ENCODE measurements at places on chromosomes 2 and 18.

GRCh38 chr2:33366473-33366872 is 110.0 kb upstream of the RASGRP3 start:
- no peak for DNase-seq

DNA sequence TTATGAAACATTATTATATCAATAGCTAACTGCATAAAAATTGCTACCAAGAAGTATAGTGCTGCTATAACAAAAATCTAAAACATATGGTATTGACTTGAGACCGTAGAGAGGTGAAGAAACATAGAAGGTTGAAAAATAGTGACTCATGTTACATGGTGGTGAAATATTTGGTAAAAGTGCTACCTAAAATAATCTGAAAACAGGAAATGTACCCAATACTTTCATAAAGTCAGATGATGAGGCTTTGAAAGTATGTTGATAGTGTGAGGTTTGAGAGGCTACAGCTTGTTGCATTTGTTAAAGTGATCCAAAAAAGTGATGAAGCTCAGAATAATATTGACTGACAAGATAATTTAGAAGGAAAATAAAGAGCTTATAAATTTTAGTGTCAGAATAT is 718.7 kb upstream of the SLC8A1 start:
- DNase-seq = no peak

GRCh38 chr2:208939852-208940251 is 484.0 kb upstream of the MAP2 start:
- DNase-seq = no peak

DNA sequence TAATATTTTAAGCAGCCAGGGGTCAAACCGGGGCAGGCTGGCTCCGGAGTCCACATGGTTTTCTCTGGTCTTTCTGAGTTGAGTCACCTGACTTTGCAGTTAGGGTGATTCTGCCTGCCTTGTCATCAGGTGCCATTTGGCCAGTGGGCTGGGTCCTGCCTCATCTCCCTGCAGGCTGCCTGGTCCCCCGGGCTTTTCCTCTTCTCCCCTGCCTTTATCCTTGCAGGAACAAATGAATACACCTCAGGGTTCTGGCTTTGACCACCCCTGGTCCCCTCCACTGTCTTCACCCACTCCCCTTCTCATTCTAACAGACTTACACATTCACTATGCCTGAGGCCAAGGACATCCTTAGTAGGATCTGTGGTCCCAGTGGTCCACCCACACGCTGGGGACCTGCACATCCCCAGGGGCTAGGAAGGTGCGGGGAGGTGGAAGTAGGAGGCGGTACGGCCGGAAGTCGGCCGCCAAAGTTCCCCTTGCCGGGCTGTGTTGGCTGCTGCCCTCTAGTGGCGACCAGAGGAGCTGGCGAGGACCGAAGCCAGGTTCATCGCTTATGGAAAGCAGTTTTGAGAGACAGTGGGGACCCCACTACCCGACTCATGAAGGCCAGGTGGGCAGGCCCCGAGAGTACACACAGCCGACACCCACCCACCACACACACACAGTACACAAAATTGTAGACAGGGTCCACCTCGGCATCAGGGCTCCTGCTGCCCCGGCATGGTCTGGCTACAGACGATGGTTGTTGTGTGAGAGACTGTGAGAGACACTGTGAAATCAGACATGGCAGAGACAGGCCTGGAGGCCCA is 6.3 kb upstream of the TEX261 start:
- peak; percentile 79 for DNase-seq

GRCh38 chr2:226898897-226899296 is 63.0 kb downstream of the RHBDD1 start:
- no peak for DNase-seq

DNA sequence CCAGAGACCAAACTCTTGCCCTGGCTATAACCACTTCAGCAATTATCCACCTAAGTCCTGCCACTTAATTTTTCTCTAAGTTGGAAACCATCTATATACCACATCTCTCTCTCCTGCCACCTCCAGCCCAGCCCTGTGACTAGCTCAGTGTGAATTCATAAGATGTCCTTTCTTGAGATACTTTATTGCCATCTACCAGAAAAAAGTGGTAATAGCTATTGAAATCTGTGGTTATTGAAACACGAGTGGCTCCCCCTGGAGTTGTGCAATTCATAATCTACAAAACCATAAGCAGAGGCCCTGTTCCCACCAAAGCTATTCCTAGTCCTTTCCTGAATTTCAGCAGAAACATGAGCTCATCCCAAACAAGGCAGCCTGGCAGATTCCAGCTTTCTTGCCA is 324.0 kb downstream of the TXNL1 start:
- DNase-seq = no peak

DNA sequence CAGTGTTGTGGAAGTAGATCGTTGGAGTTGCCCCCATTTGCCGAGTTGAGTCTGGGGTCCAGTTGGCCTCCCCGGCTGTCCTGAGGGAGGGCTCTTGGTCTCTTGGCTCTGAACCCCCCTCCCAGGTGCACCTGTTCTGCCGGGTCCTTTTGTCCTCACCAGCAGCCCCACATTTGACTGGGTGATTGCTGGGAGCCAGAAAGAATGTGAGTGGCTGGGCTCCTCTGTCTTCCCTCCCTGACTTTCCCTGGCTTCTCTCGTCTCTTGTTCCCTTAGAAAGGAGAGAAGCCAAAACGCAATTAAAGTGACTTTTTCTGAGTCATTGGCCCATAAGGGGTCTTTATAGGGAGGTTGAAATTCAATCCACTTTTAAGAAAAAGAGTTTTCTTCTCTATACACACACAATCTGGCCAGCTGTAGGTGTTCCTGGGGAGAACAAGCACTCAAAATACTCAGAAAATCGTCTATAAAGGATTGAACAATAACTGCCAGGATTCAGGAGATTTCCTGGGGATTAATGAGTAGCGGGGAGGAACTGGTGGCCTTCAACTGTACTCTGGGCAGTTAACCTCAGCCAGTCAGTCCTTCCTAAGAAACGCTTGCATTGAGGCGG is 131.0 kb downstream of the TMEM182 start:
- DNase-seq = no peak

DNA sequence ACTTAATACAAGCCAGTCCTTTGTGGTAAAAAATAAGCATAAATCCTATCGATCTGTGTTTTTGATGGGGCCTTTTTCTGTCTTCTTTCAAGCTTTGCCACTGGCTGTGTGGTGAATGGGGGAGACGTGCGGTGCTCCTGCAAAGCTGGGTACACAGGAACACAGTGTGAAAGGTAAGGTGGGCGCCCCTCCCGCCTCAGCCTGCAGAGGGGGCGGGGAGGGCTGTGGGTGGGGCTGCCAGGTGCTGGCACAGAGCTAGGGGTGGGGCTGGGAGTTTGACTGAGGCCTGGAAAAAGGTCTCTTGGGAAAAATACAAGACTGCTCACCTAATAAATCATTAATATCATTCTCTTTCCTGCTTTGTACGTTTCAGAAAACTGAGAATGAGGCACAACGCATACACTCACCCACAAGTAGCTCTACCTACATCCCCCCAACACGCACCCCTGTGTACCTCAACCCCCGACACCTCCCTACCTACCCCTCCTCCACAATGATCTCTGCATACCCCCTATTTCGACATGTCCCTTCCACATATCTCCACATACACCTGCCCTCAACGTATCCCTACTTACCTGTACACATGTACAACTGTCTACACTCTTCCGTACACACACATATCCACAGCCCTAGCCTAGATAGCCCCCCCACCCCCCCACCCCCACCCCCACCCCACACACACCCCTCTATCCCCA is 129.7 kb upstream of the TTC39C start:
- no peak for DNase-seq

DNA sequence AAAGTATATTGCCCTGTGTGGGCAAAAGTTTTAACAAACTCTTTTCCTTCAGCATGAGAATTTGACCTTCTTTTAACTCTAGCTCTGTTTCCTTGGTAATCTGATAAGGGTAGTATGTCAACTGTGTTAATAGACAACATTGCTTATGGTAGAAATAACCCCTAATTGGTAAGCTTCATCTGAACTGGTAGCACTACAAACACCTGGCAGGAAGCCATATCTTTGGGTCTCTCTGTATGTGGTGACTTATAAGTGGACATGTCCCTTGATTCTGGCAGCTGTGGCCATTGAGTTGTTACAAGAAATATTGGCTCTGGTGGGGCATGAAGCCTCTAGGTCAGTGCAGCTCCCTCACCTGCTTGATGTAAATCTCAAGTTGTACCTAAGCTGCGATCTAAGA is 46.9 kb downstream of the MBD5 start:
- no peak for DNase-seq

DNA sequence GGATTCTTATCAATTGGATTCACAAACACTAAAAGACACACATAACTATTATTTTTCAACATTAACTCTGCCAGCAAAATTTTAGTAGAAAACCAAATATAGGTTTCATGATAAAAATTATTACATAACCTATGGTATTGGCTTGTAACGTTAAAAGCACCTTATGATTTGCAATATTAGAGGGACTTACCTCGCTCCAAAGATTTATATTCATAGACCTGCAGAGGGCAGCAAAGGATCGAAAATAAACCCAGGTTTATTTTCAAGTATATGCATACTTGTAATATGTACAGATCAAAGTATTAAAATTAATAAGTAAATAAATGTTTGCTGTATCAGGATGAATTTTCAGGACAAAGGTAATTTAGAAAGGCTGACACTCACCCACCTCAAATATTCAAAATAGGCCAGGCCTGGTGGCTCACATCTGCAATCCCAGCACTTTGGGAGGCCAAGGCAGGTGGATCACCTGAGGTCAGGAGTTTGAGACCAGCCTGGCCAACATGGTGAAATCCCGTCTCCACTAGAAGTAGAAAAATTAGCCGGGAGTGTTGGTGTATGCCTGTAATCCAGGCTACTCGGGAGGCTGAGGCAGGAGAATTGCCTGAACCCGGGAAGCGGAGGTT is 45.3 kb downstream of the LRPPRC start:
- peak; percentile 0 for DNase-seq

DNA sequence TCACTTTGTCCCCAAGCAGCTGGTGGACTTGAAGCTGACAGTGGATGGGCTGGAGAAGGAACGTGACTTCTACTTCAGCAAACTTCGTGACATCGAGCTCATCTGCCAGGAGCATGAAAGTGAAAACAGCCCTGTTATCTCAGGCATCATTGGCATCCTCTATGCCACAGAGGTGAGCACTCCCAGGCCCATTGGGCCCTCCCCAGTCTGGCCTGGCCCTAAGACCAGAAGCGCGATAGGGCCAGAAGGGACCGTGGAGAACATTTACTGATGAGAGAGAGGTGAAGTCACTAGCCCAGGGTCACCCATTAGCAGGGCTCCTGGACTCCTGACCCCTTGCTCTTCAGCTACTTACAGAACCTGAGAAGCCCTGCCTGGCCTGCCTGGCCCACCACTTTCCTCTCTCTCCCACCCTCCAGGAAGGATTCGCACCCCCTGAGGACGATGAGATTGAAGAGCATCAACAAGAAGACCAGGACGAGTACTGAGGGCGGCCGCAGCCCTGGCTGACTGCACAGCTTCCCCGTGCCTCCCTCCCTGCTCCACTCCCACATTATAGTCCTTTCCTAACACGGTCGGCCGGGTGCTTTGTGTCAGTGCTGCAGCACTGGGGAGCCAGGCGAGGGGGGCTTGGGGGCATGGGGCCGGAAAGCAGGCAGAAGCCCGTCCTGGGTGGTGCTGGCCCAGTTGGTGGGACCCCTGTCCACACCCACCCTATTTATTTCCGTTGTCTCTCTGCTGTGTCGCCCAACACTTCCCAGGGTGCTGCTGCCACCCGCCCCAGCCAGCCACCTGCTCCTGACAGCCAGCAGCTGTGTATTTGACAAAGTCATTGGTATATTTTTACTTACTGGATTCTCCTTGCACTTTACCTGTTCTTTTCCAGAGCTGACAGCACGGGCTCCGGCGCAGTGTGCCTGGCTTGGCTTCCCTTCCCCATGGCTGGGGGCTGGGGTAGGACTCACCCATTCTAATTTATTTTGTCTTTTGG is 6.6 kb upstream of the TMEM214 start:
- DNase-seq = no peak

DNA sequence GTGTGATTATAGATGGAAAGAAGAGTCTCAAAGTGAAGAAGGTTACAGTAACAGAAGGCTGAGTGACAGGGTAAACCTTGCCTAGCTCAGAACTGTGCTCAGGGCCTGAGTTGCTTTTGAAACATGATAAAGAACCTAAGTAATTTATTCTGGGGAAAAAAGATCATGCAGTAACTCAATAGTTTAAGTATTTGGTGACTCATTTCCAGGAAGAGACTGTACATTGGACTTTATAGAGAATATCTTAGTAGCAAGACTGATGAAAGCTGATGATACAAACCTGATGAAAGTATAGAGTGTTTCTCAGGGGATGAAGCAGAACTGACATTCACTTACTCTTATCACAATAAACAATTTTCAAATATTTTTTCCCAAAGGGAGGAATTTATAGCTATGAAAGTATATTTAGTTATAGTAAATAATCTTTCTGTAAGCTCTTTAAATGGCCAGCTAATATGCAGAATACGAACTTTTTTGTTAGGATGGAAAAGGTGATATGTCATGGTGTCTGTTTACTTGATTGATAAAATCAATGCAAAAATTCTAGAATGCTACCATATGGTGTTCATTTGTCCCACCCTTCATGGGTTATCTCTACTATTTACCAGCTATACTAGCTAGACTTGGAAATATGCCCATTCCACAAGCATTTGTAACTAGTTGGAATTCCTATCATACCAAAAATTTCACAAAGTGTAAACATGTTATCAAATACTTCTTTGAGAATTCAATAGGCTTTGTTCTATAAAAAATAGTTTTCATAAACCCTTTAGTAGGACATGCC is 1265.5 kb upstream of the ACVR2A start:
- DNase-seq = no peak

- DNase-seq = peak; percentile 83
Measured at GRCh38 chr2:74577448-74577847, 22.9 kb downstream of the DOK1 start.

DNA sequence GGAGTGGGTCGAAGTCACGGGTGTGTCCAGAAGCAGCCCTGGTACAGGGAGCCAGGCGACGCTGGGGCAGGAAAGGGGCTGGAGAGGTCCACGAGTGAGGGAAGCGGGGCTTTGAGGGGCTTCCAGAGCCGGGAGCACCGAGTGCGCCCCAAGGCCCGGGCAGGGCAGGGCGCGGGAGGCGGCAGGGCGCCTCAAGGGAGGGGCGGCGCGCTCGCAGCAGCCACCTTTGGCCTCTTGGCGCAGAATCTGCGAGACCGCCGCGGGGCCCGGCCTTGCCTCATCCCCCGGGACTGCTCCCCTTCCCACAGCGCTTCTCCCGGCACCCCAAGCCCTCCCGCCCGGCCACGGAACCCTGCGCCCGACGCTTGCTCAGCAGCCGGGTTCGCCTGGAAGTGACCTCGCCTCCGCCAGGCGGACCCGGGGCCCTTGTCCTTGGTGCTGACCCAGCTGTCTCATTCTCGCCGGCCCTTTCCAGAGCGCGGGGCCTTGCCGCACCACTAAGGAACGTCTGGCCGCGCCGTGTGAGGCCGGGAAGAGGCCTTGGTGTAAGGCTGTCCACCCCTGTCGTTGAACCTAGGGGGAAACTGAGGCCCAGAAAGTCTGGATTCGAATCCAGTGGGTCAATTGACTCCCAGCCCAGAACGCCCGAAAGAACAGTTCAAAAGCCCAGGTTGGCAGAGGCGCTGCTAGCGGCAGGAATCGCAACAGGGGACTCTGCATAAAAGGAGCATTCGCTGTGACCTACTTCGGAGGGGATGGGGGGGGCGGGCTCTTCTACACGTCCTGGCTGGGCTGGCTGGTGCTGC is 584 bp upstream of the DNER start:
- DNase-seq = no peak

GRCh38 chr18:79366177-79367094 is 29.3 kb upstream of the NFATC1 start:
- no peak for DNase-seq
